Gastroesophageal sphincter (tissue), 4 donors: ENCODE measurements at places on chromosomes 4 and X. TPM values are rescaled to one million over a fixed set of nuclear protein-coding genes. Genes with fewer than 3 reads are reported as not detected.

- no peak for ATAC-seq
Measured at GRCh38 chr4:16977081-16977480, 78.6 kb upstream of the LDB2 start.

DNA sequence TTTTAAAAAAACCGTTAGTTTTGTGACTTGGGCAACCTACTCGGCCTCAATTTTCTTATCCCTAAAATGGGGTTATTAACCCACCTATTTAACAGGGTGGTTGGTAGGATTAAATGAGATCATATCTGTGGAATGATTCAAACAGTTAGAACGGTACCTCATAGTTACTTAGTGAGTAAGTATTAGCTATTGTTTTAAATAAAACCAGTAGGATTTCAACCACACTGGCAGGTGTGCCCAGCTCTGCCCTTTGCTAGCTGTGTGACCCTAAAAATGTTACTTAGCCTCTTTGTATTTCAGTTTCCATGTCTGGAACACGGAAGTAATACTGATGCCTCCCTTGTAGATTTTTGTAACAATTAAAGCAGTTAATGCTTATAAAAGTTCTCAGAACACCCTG is 225.8 kb upstream of the SPRY1 start:
- no peak for ATAC-seq

The MAGEA9B gene
- not detected for total RNA-seq

- ATAC-seq: no peak
Measured at GRCh38 chr4:122453384-122453995, 3.0 kb downstream of the IL2 start.

The PCDH19 gene
- 1.7 TPM for total RNA-seq

DNA sequence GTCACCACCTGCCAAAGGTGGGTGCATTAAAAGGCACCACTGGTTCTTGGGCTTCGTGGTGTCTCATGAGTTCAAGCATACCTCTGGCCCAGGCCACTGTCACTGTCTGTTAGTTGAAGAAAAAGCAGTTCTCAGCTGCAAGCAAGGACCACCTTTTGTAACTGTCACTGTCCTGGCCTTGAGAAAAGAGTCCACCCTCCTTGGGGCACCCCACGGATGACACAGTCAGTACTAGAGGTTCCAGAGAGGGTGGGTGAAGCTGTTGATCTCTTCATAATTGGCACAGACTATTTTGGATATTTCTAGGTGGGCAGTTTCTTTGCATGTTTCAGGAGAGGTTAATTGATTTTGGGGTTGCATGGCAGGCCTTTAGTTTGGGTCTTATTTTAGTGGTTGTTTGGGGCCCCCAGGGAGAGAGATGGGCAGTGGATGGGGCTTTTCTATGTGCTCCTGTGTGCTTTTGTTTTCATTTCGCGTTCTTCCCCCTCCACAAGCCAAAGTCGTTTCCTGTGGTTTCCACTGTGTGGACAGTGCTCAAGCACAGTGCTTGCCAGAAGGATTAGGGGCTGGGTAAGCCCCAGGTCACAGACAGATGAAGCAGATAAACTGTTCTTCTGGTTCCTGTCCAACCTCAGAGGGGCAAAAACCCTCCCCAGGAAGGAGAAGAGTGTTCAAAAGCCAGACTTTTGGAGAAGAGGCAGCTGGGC is 156.2 kb upstream of the PPP1R2C start:
- ATAC-seq: no peak

The AWAT2 gene
- not detected for total RNA-seq

The RNF212 gene
- 5.9 TPM for total RNA-seq

DNA sequence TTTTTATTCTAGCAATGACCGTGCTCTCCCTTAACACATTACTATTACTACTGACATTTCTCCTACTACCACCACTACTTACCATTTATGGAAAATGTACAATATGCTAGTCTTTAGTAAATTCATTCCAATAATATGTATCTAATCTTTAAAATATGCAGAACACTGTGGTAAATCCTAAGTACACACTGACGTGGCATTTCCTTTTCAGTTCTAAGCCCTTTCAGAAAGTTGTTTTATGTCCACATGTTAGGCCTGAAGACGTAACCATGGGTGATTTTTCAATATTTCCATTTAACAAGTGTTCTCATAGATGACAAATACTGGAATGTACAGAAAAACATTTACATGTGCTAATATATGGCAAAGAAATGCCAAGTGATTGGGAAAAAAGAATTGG is 268.6 kb upstream of the SLIT2 start:
- ATAC-seq: no peak

- no peak for ATAC-seq
Measured at GRCh38 chr4:4384837-4385236, 2.1 kb upstream of the NSG1 start.
